ENCODE measurements at places on chromosomes 5 and 9.

GRCh38 chr5:3331819-3332218 lies 263.8 kb upstream of the IRX1 start:
- no peak overlapping the region for H3K4me3 ChIP-seq
- no peak for DNase-seq
- no peaks in the 10 kb centered on the region for H3K36me3 ChIP-seq
- no peaks in the 10 kb centered on the region for H3K4me1 ChIP-seq
- no peaks in the 10 kb centered on the region for H3K27me3 ChIP-seq

DNA sequence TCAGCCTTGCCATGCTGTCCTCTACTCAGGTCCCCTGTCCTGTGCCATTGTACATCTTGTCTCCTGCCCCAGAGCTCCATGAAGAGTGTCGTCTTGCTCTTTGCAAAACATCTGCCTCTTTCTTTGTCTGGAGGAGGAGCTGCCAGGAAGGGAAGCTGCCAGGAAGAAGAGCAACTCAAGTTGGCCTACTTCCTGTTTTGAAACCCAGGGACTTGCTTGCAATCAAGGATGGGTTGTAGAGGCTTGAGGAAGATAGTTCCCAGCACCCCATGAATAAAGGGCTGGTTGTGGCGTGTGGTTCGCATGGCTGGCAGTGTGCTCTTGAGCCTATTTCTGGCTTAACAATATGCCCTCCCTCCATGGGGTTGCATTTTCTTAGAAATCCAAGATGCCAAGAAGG lies 53.0 kb upstream of the CPEB4 start:
- no peak for DNase-seq
- H3K4me1 ChIP-seq, result peaks cover 22% of the 10 kb centered on the region
- H3K27ac ChIP-seq, result no peak overlapping the region
- H3K4me3 ChIP-seq, result no peak overlapping the region
- no peaks in the 10 kb centered on the region for H3K27me3 ChIP-seq

- no peaks in the 10 kb centered on the region for H3K27me3 ChIP-seq
- H3K4me3 ChIP-seq, result no peak overlapping the region
- peaks cover 48% of the 10 kb centered on the region for H3K36me3 ChIP-seq
- H3K27ac ChIP-seq, result peak overlapping the region; percentile 67
- peaks cover 15% of the 10 kb centered on the region for H3K4me1 ChIP-seq
These were observed 8.8 kb downstream of the BTF3 start for GRCh38 chr5:73507062-73507461.

DNA sequence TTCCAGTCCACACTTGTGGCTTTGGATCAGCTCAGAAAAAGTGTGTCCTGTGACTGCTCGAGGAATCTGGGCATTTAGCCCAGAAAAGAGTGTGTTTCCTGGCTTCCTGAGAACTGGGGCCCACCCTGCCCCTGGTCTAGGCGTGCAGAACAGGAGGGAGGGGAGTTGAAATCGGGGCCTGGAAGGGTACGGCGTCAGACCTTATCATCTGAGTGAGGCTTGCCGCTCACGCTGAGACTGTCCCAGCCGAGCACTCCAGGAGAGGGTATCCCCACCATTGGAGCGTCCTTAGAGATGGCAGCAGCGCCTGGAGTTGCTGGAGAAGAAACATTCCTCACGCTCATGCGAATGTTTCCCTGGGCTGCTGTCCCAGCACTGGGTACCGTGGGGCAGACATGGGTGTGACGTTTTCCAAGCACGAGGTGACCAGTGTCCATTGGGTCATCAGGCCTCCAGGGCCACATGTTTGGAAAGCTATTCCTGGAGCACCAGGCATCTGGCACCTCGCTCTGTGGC lies 22.5 kb downstream of the NEK6 start:
- H3K36me3 ChIP-seq, result no peaks in the 10 kb centered on the region
- H3K4me3 ChIP-seq, result no peak overlapping the region
- DNase-seq, result peak; percentile 64
- H3K4me1 ChIP-seq, result peaks cover 91% of the 10 kb centered on the region
- H3K27me3 ChIP-seq, result no peaks in the 10 kb centered on the region

DNA sequence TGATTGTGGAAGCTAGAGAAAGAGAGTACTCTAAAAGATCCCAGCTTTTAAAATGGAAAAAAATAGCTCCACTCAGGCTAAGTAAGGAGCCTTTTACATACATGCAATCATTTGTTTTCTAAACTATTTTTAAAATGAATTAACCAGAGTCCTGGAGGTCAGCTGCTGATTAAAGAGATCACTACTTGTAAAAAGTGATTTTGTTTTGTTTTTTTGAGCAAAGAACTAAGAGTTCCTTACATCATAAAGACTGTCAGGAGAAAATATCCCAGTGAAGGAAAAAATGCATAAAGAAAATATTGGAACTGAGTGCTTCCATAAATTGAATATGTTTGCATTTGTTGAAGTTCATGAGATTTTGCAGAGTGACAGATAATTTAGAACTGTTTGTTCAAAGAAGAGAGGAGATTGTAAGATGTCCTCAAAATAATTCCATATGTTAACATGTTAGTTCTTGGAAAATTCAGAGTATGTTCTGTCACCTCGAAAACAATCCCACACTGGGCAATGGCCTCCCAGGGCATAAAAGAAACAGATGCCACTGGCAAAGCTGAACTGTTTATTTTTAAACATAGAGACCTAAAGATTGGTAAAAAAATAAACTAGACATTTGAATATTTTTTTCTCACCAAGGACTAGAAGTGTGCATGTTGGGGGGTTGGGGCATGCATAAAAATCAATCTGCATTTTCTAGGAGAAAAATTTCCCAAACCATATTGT lies 264.7 kb downstream of the NPR3 start:
- DNase-seq, result no peak
- H3K27me3 ChIP-seq, result no peaks in the 10 kb centered on the region
- H3K4me3 ChIP-seq, result no peak overlapping the region

DNA sequence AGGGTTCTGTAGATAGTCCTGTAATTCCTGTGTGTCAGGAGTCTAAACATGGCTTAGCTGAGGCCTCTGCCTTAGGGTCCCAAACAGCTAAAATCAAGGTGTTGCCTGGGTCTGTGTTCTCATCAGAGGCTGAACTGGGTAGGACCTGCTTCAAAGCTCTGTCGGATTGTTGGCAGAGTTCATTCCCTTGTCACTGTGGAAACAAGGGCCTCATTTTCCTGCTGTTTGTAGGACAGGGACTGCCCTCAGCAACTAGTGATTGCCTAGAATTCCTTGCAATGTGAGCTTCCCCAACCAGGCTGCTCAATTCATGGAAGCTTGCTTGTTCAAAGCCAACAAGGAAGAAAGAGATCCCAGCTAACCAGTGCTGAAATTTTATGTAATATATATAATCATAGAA lies 283.2 kb downstream of the DNAH5 start:
- H3K36me3 ChIP-seq, result no peaks in the 10 kb centered on the region
- H3K4me3 ChIP-seq, result no peak overlapping the region
- no peak for DNase-seq
- H3K27me3 ChIP-seq, result no peaks in the 10 kb centered on the region
- H3K4me1 ChIP-seq, result no peaks in the 10 kb centered on the region
- H3K27ac ChIP-seq, result no peak overlapping the region

DNA sequence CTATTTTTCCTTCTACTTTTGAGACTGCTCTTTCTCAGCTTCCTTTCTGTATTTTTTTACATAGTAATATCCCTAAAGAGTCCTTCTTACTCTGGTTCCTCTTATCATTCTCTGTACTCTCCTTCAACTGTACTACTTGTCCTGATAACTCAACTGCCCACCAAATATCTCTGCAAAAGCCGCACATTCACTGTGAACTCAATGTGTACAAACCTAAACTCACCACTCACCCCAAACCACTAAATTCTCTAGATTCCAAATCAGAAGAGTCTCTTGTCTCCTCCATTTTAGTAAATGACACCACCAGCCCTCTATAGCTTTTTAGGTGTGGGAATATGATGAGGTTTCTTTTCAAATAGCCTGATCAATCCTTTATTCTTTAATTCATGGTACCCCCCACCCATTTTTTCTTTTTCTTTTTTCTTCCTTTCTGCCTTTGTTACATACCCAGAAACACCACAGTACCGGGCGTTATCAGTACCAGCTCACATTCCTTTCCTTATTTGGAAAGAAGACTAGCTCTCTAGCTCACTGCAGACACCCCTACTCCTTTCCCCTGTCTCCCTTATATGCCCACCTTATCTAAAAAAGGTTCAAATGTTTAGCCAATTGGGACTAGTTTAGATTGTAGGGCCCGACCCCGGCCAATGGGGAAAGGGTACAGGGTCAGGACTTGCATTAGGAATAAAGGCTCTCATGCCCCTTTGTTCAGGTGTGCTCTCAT lies 63.1 kb upstream of the RANBP6 start:
- no peak overlapping the region for H3K27ac ChIP-seq
- no peak overlapping the region for H3K4me3 ChIP-seq
- DNase-seq, result no peak
- no peaks in the 10 kb centered on the region for H3K4me1 ChIP-seq
- H3K36me3 ChIP-seq, result no peaks in the 10 kb centered on the region

DNA sequence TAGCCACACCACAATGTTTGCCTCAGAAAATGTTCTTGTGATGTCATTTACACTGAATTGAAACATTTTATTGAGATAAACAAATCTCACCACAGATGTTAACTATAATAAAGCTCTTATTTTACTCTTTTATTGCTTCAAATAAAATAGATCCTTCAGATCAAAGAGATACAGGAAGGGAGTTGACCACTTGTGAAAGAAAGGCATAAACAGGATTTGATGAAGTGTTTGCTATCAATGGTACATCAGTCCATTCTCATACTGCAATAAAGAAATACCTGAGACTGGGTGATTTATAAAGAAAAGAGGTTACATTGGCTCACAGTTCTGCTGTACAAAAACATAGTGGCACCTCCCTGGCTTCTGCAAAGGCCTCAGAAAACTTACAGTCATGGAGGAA lies 40.2 kb upstream of the OR13F1 start:
- DNase-seq, result no peak
- H3K4me3 ChIP-seq, result no peak overlapping the region
- no peaks in the 10 kb centered on the region for H3K36me3 ChIP-seq
- H3K4me1 ChIP-seq, result no peaks in the 10 kb centered on the region
- H3K27ac ChIP-seq, result no peak overlapping the region

GRCh38 chr5:168879929-168880328 lies 300.8 kb upstream of the PANK3 start:
- DNase-seq, result no peak
- H3K27me3 ChIP-seq, result peaks cover 5% of the 10 kb centered on the region

DNA sequence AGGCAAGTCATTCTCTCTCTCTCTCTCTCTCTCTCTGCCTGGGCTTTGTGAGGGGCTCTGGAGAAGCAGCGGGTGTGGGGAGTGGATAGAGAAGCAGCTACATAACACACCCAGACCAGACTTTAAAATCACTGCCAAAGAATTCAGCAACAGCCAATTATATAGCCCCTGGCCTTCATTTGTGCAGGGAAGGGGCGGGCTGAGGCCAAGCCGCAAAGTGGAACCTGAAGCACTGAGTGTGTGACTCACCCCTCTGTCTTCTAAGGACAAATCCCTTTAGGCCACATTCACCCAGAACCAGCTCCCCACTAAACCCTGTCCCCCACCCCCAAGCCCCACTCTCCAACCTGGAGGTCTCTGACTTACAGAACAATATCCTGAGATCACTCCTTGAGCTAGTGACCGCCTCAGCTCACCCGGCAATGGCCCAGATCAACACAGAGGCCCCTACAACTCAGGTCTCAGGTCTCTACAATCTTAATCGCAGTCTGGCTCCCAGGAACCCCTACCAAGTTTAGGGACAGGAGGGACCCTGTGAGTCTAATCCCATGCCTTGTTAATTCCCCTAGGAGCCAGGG lies 6.0 kb downstream of the B4GALT1 start:
- no peaks in the 10 kb centered on the region for H3K27me3 ChIP-seq
- H3K27ac ChIP-seq, result peak overlapping the region; percentile 97
- DNase-seq, result peak; percentile 82
- peaks cover 95% of the 10 kb centered on the region for H3K4me1 ChIP-seq

DNA sequence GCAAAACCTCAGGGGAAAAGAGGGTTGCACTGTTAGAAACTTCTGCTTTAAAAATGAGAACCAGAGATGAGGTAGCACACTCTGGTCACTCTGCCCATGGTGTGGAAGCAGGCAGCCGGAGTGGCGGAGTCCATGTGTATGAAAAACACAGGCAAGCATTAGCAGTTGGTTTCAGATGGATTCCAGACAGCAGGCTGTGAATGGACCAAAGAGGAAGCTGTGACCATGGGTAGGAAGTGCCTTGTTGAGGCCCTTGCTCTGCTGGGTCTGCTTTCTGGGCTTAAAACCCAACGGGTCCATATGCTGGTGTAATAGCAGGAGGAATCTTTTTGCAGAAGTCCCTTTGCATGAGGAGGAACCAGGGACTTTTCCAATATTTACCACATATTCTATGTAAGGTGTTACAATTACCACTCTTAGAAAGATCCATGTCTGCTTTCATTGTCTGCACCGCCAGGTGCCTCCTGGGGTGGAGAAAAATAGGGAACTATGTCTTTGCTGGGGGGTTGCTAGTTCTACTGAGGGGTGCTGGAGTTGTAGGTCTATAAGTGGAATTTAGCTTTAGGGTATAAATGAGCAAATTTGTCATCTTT lies 77.0 kb downstream of the ANKRD55 start:
- peaks cover 68% of the 10 kb centered on the region for H3K4me1 ChIP-seq
- no peaks in the 10 kb centered on the region for H3K27me3 ChIP-seq
- H3K4me3 ChIP-seq, result no peak overlapping the region
- H3K27ac ChIP-seq, result peak overlapping the region; percentile 37

DNA sequence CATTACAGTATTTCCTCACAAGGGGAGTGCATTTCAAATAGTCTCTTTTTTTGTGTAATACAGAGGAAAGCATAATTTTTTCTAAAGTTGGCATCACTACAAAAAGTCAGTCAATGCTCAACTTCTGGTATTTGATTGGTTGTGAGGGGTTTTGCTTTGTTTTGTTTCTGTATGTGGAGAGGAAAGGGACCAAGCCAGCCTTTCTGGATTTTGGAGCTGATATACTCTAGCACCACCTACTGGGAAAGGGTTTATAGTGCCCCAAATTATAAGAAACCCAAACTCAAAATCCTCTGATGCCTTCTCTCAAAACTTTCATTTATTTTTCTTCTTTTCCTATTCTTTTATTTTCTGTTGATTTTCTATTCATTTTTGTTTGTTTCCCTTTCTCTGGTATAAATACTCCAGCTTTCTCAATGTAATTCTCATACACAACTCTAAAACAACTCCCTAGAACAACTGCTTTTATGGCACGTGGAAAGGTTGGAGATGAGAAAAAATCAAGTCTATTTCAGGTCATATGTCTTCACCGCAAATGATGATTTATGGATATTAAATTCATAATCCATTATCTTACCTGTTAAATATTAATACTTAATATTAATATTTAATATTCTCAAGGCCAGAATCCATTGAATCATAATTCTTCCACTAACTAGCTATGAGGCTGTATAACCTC lies 69.5 kb upstream of the ANXA1 start:
- DNase-seq, result no peak
- H3K4me3 ChIP-seq, result no peak overlapping the region
- no peak overlapping the region for H3K27ac ChIP-seq
- no peaks in the 10 kb centered on the region for H3K4me1 ChIP-seq

GRCh38 chr9:2884308-2884707 lies 40.4 kb upstream of the PUM3 start:
- H3K4me3 ChIP-seq, result no peak overlapping the region
- H3K27ac ChIP-seq, result no peak overlapping the region
- no peaks in the 10 kb centered on the region for H3K27me3 ChIP-seq

- H3K4me3 ChIP-seq, result no peak overlapping the region
- H3K4me1 ChIP-seq, result no peaks in the 10 kb centered on the region
- H3K36me3 ChIP-seq, result no peaks in the 10 kb centered on the region
- no peaks in the 10 kb centered on the region for H3K27me3 ChIP-seq
These were observed 117.5 kb upstream of the MTAP start for GRCh38 chr9:21684831-21685362.

- DNase-seq, result peak; percentile 63
- H3K27ac ChIP-seq, result peak within 1 kb of the TSS; percentile 89
- peaks cover 49% of the 10 kb centered on the region for H3K4me1 ChIP-seq
- peak within 1 kb of the TSS; percentile 53 for H3K4me3 ChIP-seq
- H3K27me3 ChIP-seq, result no peaks in the 10 kb centered on the region
These were observed at the start of gene SH2D3C for GRCh38 chr9:127778280-127779135. Gene SH2D3C (minus strand): TSS chr9:127778666. CDS start chr9:127778627, 39 bp downstream.

GRCh38 chr9:21872696-21873095 lies 70.3 kb downstream of the MTAP start:
- H3K27me3 ChIP-seq, result no peaks in the 10 kb centered on the region
- DNase-seq, result no peak
- no peak overlapping the region for H3K27ac ChIP-seq
- H3K4me1 ChIP-seq, result no peaks in the 10 kb centered on the region

All from lower lobe of right lung (tissue), 2 donors.